Stimulated activated naive CD4-positive, alpha-beta T cell treated with Interleukin-2 at 50 U/mL for 16 hours (primary cell): ENCODE measurements at places on chromosomes 2 and 18.

GRCh38 chr2:46202987-46203386 lies 94.2 kb upstream of the EPAS1 start:
- DNase-seq, result no peak

DNA sequence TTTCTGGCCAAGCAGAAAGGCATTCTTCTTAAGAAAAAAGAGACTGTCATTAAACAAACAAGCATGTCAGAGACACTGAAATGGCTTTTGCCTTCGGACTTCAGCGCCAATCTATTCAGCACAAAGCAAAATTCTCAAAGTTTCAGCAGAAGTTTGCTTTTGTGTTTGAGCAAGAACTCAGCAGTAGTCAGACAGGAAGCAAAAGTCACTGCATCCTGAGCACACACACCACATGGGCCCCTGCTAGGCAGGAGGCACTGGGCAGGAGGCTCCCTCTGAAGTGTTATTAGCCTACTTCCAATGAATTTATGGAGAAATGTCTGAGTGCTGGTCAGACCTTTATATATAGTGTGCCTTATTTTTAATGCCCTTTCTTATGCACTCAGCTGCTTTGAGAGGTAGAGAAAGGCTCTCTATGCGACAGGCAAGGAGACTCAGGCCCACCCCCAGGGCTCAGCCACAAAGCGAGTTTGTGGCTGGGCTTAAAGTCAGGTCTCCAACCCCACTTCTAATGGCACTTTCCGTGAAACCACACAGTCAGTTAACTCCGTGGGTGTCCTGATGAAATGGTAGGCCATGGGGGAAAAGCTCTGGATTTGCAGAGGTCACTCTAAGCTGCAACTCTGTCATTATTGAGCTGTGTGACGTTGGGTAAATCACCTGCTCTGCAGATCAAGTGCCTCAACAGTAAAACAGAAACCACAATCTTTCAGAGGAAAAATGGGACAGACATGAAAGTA lies 161.0 kb upstream of the TMEM200C start:
- no peak for DNase-seq

DNA sequence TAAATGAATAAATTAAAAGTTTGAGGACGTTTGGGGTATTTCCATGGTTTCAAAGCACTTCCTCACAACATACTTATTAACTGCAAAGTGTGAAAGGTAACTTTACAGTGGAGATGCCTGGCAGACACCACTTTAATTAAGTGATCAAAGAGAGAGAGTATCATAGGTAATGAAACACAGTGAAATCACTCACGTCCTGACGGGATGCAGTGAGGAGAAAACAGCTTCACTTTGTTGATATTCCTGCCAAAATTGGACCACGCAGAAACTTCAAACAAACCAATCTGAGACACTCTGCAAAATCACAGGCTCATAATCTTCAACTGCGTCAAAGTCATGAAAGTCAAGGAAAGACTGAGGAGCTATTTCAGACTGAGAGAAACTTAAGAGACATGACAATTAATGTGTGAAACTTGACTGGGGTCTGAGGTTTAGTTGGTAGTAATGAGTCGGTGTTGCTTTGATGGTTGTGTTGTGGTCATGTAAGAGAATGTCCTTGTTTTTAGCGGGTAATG lies 66.0 kb upstream of the ITGB6 start:
- DNase-seq, result no peak

GRCh38 chr2:157596992-157597681 lies 31.5 kb downstream of the ACVR1C start:
- DNase-seq, result peak; percentile 43

- DNase-seq, result no peak
Measured at GRCh38 chr2:60853531-60853930, 27.8 kb upstream of the REL start.
